ENCODE measurements at places on chromosomes 16 and 17.

DNA sequence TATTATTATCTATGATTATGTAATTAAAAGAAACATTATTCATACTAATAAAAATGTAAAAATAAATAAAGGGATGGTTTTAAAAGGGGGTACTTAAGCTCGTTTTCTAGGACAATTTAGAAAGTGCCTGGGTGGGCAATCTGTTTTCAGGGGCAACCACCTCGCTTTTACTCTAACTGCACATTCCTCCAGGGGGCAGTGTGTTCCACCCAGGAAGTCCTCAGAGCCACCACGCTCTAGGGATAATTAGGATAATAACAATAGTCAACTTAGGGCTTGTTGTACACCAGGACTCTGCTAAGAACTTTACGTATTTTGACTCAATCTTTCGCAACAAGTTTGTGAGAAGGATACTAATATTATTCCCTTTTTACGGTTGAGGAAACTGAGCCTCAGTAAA, 396.7 kb upstream of the MAF start:
- DNase-seq: no peak

DNA sequence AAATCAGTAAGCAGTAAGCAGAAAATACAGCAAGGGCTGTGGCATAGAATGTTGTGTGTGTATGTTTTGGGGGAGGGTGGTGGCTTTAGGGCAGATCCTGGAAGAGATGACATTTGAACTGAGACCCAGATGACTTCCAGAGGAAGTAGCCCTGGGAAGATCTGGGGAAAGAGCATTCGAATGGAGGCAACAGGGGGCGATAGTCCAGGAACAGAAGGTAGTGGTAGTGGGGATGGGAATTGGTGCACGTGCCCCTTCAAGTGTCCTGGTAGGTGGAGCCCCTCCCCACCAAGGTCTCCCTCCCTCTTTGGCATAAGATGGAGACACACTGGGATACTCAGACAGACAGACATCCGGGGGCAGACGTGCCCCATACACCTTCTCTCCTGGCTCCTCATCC, 14.1 kb downstream of the ARHGEF15 start:
- no peak for DNase-seq

DNA sequence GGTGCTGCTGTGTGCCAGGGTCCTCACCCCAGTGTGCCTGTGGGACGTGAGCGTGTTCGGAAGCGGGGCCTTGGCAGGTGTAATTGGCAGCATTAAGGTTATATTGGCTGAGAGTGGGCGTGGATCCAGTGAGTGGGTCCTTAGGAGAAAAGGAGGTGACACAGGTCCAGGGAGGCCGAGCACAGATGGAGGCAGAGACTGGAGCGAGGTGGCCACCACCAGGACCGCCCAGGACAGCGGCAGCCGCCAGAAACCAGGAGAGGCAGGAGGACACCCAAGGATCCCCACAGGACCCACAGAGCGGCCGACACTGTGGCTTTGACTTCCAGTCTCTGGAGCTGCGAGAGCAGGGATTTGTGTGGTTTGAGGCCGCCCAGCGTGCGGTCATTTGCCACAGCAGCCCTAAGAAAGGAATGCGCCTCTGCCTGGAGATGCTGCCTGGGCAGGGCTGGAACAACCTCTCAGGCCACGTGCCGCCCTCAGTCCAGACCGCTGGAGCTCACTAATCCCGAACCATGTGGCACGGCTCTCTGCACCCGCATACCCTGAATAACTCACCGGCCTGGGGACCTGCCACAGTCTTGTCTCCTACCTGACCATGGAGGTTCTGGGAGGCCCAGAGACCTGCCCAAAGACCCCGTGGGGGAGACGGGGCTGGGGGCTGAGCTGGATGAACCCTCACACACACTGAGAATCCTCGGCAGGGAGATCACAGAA, 45.4 kb downstream of the SOX8 start:
- no peak for DNase-seq

- peak; percentile 91 for DNase-seq
These were observed 37.5 kb downstream of the ERCC4 start for GRCh38 chr16:13957197-13958078.

GRCh38 chr17:38324141-38324697, 19.5 kb downstream of the GPR179 start:
- DNase-seq: no peak

DNA sequence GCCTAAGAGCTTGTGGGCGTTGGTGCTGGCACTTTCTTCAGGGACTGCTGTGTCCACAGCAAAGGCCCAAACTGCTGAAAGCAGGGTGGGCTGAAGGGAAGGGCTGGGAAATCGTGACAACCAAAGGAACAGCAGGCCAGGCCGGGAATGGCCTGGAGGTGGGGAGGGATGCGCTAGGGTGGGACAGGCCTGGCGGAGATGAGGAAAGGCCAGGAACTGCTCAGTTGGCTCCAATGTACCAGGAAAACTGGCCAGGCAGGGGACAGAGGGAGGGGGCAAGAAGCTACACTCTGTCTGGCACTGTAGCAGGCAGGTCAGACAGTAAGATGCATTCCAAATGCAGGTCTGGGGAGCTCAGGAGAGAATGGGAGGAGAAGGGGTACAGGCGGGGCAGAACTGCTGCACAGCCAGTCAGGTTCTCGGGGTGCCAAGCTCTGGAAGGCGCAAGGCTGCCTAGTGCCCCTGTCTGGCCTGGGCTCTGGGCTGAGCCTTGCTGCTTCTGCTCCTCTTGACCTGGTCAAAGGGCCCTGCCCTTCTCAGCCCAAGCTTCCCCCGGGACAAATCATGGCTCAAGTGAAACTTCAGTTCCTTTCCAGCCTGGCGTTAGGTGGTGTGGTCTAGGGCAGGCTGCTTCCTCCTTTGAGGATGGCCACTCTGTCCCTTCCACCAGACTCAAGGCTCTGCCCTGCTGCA, 7.3 kb downstream of the PNMT start:
- no peak for DNase-seq

- no peak for DNase-seq
These were observed 4.4 kb downstream of the RNF135 start for GRCh38 chr17:30975042-30975820.

- no peak for DNase-seq
These were observed 9.8 kb upstream of the RNF157 start for GRCh38 chr17:76250141-76250540.

DNA sequence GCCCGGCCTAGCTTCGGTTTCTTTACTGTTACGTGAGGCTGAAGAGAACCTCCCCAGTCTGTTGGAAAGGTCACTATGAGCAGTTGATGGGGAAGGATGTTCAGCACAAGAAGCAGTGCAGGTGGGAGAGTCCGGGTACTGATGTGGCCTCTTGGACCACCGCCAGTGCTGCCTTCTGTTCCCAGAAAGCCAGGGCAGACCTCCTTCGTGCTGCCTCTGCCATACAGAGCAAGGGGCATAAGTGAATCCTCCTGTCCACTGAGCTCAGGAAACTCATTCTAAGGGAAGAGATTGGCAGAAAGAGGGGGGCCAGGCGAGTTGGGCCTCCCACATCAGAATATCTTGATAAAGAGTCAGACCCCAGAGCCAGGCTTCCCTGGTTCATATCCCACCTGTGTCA, 3.7 kb downstream of the PPP4C start:
- DNase-seq: no peak

- peak; percentile 12 for DNase-seq
These were observed 63.2 kb downstream of the NKD1 start for GRCh38 chr16:50611332-50611934.

DNA sequence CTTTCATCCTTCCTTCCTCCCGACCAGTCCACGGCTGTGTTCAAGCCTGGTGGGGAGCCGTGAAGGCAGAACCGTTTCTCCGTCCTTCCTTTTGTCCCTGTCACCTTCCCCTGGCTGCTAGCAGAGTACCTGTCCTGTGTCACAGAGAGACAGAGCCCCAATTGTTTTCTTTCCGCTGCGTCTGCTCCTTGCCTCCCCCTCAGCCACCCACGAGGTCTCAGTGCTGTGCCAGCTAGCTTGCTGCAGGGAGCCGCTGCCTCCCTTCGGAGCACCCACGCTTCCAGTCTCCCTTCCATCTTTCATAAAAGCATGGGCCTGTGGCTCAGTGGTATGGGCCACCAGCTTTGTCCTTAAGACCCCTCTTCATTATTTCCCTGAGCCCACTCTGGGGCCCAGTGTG, 62.2 kb downstream of the MPRIP start:
- DNase-seq: no peak

GRCh38 chr16:11588321-11589197, 1.8 kb upstream of the LITAF start:
- no peak for DNase-seq

GRCh38 chr17:36856903-36857381, 80.3 kb upstream of the LHX1 start:
- no peak for DNase-seq

DNA sequence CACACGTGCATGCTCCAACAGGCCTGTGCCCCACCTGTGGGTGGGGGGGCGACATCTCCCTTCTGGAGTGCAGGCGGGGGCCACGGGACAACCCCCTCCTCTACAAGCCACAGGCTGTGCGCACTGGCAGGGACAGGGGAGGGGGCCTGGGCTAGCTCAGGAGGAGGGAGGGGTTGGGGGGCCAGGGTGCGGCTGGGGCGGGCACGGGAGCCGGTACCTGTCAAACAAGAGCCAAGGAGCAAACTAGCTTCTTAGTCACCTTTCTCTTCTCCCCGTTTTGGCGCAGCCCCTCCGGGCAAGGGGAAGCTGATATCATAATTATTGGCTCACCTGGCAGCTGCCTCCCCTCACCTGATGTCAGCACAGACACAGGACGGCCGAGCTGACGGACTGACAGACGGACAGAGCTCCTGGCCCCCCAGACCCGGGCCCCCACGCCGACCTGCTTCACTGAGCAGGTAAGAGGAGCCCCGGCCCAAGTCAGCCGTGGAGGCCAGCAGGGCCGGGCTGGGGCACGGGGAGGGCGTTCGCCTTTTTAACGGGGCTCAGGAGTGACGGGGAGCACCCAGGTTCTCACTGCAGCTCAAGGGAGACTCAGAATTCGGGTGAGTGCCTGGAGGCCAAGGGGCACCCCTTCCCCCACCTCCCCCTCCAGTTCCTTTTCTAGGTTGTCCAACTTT, at the start of gene FOXN1:
Gene FOXN1, plus strand, starts transcription at position 363 of the 680 bp plus-strand sequence. CDS start 17,622 bp downstream, outside the sequence.
- no peak for DNase-seq

- DNase-seq: no peak
These were observed 12.2 kb downstream of the CD2BP2 start for GRCh38 chr16:30342751-30343490.

- DNase-seq: peak; percentile 90
These were observed 30.6 kb downstream of the METRNL start for GRCh38 chr17:83109793-83110645.

DNA sequence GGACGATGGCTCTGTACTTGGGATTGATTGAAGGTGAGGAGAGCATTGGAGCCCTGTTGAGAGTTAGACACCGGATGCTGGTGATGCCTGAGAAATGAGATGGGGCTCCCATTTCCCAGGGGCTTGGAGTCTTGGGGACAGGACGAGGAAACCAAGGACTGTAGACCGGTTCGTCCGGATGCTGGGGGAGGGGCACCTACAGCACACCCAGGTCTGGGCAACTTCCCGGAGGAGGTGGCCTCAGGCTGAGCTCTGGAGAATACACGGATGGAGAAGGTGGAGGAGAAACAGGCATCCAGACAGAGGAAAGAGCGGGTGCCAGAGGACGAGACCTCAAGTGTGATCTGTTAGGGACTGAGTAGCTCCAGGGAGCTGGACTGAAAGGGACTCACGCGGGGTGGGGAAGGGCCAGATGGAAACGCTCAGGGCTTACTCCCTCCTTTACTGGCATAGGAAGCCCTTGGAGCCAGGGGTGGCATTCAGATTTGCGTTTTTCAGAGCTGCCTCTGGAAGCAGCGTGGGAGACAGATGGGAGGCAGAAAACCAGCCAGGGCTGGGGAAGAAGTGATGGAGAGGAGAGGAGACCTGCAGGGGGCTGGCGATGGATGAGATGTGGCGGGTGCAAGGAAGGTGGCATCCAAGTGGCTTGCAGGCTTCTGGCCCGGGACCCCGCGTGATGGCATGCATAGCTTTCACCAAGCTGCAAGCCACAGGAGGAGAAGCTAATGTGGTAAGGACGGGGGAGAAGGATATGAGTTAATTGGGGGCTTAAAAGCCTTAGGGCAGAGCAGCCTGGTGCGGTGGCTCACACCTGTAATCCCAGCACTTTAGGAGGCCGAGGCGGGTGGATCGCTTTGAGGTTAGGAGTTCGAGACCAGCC, 8.3 kb downstream of the C1QTNF1 start:
- no peak for DNase-seq

DNA sequence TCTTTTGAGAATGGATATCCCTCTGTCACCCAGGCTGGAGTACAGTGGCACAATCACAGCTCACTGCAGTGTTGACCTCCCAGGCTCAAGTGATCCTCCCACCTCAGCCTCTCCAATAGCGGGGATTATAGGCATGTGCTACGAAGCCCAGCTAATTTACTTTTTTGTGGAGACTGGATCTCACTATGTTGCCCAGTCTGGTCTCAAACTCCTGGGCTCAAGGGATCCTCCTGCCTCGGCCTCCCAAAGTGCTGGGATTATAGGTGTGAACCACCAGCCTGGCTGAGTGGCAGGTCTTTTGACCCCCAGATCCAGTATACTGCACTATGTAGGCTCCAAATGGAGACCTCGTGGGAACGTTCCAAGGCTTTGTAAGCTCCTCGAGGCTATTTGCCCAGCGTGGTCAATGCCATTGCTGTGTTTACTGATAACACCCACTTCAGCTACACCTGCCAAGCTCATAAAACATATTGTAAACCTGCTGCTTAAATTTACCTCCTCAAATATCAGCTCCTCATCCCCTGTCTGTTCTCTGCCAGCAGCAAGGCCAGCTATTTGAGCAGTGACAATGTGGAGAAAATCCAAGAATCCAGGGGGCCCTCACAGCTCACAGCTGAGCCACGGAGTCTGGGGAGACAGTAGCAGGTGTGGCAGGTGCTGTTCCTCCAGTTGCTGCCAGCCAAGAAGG, 16.2 kb upstream of the KIFC3 start:
- no peak for DNase-seq

DNA sequence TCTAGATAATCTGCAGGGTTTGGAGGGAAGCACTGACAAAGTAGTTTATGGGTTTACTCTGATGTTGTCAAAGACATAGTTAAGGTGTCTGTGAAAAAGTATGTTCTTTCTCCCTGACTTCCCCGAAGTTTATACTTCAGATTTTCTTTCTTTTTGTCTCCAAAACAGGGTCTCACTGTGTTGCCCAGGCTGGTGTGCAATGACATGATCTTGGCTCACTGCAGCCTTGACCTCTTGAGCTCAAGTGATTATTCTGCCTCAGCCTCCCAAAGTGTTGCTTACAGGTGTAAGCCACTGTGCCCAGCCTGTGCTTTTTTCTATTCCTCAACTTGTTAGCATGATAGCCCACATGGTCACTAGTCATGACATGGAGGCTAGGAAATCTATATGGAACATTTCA, 20.9 kb downstream of the SF3B3 start:
- no peak for DNase-seq

GRCh38 chr17:41914358-41914766, 4.4 kb downstream of the ACLY start:
- no peak for DNase-seq

- DNase-seq: no peak
These were observed 1.3 kb downstream of the CACNG4 start for GRCh38 chr17:66965801-66966262.

- no peak for DNase-seq
These were observed 112.9 kb downstream of the METRNL start for GRCh38 chr17:83192161-83192788.

- DNase-seq: no peak
These were observed 45.3 kb downstream of the NEUROD2 start for GRCh38 chr17:39562395-39562794.
